ENCODE measurements at places on chromosomes 1 and 21.

GRCh38 chr1:226002667-226003501 lies 3.7 kb upstream of the SDE2 start:
- peak; percentile 82 for DNase-seq

- no peak for DNase-seq
Measured at GRCh38 chr1:18574754-18575153, 55.9 kb upstream of the PAX7 start.

GRCh38 chr1:203630697-203631096 lies 4.1 kb downstream of the ATP2B4 start:
- no peak for DNase-seq

DNA sequence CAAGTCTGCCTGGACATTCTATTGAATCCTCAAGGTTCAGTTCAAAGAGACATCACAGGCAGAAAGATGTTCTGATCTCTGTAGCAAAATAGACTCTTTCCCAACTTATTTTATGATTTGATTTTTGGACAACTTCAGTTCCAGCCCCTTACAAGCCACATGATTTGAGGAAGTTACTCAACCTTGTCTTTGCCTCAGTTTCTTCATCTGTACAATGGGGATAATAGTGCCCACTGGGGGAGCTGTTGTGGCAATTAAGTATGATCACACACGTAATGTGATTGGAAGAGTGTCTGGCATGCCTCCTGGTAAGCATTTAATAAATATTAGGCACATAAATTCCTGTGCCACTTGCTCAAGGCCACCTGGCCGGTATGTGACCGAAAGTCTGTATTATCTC lies 130.6 kb downstream of the DAB1 start:
- DNase-seq: no peak

DNA sequence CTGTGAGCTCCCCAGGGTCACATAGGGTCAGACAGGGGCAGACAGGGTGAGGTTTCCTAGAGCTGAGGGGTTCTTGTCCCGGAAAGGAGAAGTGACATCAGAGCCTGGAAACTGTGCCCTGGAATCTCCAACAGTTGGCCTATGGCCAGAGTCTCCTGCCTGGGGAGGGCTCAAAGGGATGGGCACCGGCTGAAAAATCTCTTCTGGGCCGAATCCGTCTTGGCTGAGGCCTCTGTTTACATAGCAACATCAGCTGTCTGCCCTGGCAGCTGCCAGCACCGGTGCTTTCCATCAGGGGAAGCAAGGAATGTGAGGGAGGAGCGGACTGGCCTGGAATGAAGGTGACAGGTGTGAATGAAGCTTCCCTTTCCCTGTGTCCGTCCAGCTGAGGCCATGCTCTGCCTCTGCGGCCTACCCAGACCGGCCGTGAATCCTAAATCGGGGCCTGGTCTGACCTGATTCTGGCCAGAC lies 30.7 kb downstream of the VASH2 start:
- peak; percentile 14 for DNase-seq

- DNase-seq: no peak
Measured at GRCh38 chr21:27260728-27261127, 293.8 kb upstream of the ADAMTS5 start.

GRCh38 chr1:2509589-2509988 lies 16.8 kb downstream of the PANK4 start:
- no peak for DNase-seq

DNA sequence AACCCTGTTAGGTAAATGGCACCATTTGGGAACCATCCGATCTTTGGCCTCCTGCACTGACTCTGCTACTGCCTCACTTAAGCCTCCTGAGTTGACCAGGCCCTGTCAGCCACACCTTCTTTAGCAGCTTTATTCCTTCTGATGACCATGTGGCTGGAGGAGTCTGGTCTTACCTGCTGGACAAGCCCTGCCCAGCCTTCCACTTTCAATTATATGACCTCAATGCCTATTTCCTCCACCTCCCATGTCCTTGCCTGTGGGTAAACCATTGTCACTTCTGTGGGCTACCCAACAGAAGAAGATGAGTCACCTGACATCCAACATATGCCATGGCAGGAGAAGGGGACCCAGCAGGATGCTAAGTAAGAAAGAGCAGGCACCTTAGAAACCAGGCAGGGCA lies 393.8 kb downstream of the NTNG1 start:
- no peak for DNase-seq

DNA sequence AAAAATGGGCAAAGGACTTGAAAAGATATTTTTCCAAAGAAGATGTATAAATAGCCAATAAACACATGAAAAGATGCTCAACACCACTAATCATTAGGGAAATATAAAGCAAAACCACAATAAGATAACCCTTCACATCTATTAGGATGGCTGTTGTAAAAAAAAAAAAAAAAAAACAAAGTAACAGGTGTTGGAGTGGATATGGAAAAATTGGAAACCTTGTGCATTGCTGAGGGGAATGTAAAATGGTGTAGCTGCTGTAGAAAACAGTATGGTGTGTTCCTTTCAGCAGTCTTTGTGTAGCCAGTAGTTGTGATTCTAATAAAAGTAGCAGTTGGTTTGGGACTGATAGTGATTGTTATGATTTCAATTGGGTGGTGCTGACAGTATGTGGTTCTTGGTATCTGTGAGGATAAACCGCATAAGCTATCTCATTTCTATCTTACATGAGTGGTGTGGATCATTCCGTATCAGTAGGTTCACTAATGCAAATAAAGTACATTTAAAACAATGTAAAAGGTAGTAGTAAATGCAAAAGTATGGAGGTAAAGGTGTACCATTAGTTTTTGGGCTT lies 19.9 kb downstream of the MAN1A2 start:
- DNase-seq: no peak

- DNase-seq: no peak
Measured at GRCh38 chr1:175341631-175342429, 149.3 kb upstream of the KIAA0040 start.

- no peak for DNase-seq
Measured at GRCh38 chr1:113012149-113012548, 56.2 kb upstream of the SLC16A1 start.

- no peak for DNase-seq
Measured at GRCh38 chr1:91568261-91568660, 67.6 kb downstream of the CDC7 start.

DNA sequence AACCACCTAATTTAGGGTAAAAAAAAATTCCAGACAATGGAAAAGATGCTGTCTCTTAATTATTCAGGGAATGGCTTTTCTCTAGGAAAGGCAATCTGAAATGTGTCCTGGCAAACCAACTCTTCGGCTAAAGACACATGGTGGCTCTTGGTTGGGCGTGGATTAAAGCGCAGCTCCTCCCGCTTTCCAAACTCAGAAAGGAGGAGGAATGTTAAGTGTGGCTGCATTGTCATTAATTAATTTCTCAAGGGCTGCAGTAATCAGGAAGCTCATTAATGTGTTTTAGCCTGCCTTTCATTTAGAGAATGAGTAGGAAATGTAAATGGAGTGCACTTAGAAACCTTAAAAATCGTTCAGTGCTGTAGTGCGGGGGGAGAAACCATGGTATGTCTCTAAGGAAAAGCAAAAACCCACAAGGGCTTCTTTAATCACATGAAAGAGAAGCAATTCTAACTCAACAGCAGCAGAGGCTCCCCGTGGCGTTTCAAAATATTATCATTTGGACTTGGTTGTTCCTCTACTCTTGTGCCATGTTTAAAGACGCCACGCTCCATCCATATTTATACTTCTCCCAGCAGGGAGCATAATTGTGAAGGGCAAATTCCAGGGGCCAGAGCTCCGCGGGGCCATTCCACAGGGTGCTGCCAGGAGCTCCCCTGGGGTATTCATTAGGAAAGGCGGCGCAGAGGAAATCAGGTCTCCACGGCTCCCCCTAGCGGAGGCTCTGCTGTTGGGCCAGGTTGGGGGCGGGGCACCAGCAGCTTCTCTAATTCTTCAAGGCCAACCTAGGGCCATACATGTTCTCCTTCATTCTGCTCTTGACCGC lies 91.9 kb upstream of the SSX2IP start:
- DNase-seq: peak; percentile 76

GRCh38 chr1:56320464-56321149 lies 258.8 kb downstream of the PLPP3 start:
- no peak for DNase-seq

DNA sequence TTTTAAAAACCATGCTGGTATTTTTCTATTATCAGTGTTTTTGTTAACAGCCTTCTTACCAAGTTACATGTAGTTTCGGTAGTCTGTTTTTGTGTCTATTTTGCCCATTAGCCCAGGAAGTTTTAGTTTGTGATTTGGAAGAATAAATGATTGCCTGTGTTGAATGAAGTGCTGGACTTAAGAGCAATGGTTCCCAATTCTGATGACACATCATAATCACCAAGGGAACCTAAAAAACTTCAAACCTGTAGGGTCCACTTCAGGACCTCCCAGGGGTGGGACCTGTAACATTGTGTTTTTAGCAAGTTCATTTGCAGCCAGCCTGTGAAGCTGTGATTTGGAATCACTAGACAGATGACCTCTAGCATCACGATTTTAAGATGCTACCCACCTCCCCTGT lies 43.0 kb upstream of the ST6GALNAC3 start:
- no peak for DNase-seq

DNA sequence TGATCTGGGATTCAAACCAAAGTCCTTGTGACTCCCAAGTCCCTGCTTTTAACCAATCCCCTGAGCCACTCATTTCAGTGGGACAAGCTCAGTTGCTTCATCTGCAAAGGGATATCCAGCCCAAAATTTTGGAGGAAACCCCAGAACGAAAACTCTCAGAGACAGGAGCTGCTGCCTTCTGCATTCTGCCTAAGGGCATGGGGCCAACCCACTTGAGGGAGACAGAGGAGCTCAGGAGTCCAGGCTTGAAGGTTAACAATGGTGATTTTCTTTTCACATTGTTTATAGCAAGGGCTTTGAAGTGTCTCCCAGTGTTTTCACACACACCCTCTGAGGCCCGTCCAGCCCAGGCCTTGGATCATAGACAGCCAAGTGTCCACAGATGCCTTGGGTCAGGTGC lies 148.1 kb upstream of the CTTNBP2NL start:
- no peak for DNase-seq

DNA sequence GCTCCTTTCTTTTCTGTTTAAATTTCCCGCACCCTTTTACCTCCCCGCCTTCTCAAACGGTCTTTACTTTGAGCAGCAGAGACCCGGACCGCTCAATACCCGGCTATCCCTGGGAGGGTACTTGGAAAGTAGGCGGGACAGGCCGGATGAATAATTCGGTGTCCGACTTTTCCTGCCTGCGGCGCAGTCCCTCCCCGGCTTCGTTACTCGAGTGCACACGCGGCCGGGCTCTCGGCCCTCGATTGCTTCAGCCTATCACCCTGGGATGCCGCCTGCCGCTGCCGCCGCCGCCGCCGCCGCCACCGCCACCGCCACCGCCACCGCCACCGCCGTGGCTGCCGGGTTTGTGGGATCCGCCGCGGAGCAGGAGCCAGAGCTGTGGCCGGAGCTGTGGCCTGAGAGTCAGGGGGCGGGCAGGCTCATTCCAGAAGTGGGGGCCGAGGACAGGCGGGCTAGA lies 382 bp upstream of the RASAL2 start:
- DNase-seq: peak; percentile 98

DNA sequence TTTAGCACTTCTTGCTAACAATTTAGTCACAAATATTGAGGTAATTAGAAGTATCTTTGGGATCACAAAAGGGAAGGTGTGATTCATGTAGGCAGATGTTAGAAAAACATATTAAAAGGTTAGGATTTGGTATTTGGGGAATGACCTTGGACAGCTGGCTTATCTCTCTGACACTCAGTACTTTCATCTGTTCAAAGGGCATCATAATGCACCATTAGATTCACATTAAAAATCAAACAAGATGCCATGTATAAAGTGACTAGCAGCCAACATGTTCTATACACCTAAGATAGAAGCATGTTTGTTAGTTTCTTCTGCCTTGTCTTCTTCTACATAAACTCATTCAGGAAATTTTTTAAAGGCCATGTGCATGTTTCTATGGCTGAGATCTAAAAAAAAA lies 56.5 kb upstream of the ESRRG start:
- no peak for DNase-seq

DNA sequence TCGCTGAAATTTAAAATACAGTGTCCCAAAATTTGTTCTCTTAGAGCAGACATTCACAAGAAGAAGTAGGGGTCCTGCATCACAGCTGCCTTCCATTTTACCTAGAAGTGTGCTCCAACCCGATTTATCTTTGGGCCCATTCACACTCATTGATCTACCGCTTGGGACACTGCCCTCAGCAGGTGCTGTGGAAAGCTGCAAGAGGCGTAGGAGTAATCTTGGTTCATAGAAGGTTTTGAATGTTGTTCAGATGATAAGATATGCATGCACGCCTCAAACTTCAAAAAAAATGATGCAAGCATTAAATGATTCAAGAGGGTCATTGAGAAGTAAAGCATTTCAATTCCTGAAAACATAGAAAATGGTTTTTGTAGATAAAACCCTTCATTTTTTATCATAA lies 18.6 kb upstream of the C1orf105 start:
- peak; percentile 11 for DNase-seq

GRCh38 chr21:45141507-45141906 lies 67.1 kb downstream of the ADARB1 start:
- no peak for DNase-seq

GRCh38 chr1:3733883-3734589 lies 18.2 kb upstream of the CCDC27 start:
- DNase-seq: no peak
